ENCODE measurements at places on chromosomes 3 and 15.

GRCh38 chr15:87224404-87224803 is 1032.1 kb downstream of the NTRK3 start:
- no peak for DNase-seq

DNA sequence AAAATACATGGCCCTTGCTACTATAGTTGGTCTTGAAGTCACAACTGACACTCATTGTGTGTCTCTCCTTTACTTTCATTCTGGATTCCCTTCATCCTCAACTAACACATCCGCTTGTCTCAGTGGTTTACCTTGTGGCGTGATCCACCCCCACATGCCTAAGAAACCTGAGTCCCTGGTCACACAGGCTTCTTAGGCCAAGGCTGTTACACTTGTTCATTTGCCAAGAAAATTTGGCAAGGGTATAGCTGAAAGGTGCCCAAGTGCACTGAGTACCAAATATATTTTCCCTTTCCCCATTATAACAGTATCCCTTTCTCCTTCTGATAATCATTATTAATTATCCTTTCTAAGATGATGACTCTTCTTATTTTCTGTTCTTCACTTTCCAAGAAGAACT is 207.6 kb upstream of the STAC start:
- DNase-seq: no peak

GRCh38 chr15:72155003-72155621 is 36.9 kb downstream of the SENP8 start:
- DNase-seq: no peak

DNA sequence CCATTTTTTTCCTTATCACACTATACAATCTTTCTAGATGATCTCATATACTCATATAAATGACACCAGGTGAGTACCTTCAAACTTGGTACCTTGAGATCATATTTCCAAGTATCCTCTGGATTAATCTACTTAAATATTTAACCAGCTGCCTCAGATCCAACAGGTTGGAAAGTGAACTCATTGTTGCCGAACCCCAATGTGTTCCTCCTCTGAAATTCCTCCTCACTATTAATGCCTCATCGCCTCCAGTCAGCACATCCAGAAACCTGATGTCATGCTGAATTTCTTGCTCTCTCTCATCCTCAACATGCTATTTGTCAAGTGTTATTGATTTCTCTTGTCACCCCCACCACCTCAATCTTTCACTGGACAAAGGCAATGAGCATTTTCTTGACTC is 221.8 kb downstream of the FMN1 start:
- no peak for DNase-seq

DNA sequence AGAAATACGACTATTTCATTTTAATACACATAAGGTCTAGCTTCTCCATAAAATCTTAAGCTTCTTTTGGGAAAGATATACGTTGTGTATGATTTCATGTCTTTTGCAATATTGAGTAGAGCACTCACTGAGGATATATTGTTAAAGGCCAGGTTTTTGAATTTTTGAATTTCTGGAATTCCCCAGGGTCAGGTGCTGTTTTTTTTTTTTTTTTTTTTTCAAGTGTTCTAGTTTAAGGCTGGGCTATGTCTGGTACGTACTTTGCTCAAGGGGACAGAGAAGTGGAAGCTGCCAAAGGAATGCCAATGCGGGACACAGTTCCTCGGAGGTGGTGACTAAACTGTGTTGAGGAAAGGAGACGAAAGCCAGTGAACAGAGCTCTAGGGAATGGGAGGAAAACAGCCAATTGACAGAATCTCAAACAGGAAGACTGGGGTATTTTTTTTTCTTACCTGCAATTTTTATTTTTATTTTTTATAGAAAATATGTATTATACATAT is 510.5 kb upstream of the CBLB start:
- DNase-seq: no peak
